ENCODE measurements at places on chromosomes 5 and 9.

DNA sequence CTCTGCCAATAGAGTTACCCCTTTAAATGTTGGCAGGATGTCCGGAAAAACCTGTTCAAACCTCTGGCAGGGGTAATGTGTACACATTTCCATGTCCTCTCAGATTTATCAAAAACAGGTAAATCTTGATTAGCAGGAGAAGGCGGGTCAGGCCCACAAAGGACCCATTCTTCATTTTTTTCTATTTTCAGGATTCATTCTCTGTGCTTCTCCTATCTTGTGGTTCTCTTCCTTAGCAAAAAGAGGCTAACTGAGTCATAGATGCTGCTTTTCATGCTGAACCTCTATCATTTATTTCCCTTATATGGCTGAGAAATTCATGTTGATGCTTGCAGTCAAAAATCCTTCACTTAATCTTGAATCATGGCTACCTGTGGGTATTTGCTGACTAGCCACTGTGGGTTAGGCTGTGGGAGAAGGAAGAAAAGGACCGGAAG, 112.7 kb upstream of the IQGAP2 start:
- no peak for DNase-seq

- DNase-seq = no peak
These were observed 121.3 kb downstream of the LHFPL2 start for GRCh38 chr5:78527054-78527859.

DNA sequence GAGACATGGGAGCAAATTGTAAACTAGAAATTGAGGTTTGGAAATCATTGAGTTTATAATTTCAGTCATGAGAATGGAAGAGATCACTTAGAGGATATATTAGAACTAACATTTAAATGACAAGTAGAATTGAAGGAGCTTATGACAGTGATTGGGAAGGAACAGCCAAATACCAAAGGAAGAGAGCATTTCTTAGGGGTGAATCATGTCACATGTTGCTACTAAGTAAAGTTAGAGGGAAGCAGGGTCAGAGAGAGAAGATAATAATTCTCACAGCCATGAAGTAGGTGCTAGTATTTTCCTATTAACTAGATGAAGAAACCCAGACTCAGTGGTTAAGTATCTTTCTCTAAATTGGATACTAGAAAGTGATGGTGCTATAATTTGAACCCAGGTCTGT, 59.3 kb downstream of the COMMD10 start:
- no peak for DNase-seq

DNA sequence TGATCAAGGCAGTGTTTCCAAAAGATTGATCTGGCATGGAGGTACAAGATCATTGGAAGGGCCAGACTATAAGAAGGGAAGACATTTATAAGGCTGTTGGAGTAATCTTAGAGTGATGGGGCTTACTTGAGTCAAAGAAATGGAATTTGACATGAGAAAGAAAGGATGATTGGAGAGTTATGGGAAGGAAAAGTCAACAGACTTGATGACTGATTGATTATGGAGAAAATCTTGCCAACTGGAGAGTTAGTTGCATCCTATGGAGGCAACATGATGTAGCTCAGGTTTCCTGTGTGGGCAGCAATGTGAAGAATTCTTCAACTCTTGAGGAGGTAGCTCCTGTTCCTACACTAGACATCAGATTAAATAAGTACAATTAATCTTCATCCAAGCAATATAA, 10.9 kb upstream of the MAST4 start:
- no peak for DNase-seq

GRCh38 chr9:107489144-107489673, 360 bp downstream of the KLF4 start:
- DNase-seq = no peak

- no peak for DNase-seq
These were observed 909 bp downstream of the SLC36A1 start for GRCh38 chr5:151448038-151448985.

Measured in stimulated activated CD8-positive, alpha-beta memory T cell treated with anti-CD3 and anti-CD28 coated beads, Interleukin-4, amount 100 ng/mL, for 1 hour (primary cell).